Pancreas (tissue), 10 donors: ENCODE measurements at places on chromosomes 2 and 18. TPM values are rescaled to one million over a fixed set of nuclear protein-coding genes. Genes with fewer than 3 reads are reported as not detected.
A peak's percentile ranks its signal among the peaks of the same experiment; 100 is the strongest.

- no peak overlapping the region for H3K27ac ChIP-seq
- no peaks in the 10 kb centered on the region for H3K36me3 ChIP-seq
- H3K4me1 ChIP-seq = no peaks in the 10 kb centered on the region
- no peaks in the 10 kb centered on the region for H3K27me3 ChIP-seq
Observed at GRCh38 chr2:149055751-149056150, 17.3 kb downstream of the LYPD6B start.

DNA sequence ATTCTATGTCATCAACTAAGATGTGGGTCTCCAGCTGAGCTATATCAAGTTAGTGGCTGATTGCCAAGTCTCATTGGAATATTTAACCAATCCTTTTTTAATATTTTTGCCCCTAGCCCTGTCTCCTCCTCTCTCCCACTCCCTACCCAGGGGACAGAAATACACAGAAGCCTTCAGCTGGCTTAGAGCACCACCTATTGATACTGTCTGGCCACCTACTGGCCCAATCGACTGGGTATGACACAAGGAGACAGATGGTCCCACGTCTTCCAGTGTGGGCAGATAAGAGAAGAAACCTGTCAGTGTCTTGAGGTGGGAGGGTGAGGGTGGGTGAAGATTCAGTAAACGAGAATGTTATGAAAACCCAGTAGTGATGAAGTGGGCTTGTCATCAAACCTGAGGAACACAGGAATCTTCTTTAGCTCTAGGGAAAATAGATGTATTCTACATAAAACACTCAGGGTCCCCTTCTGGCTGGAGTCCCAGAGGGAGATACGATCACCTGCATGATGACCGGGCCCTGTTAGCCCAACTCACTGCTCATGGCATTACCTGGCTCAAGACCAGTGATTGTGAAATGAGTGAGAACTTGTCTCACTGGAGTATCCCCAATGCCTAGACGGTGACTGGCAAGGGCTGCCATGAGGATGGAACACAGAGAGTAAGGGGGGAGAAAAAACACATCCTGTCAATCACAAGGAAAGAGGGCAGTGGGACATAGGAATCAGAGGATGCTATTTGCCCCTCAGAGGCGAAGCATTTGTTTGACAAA, 26.7 kb downstream of the POLR1A start:
- H3K4me1 ChIP-seq = peaks cover 3% of the 10 kb centered on the region
- no peak for DNase-seq
- H3K4me3 ChIP-seq = no peak overlapping the region
- peaks cover 3% of the 10 kb centered on the region for H3K36me3 ChIP-seq

- no peaks in the 10 kb centered on the region for H3K27me3 ChIP-seq
- no peaks in the 10 kb centered on the region for H3K4me1 ChIP-seq
- no peak for DNase-seq
- no peak overlapping the region for H3K4me3 ChIP-seq
- H3K27ac ChIP-seq = no peak overlapping the region
Observed at GRCh38 chr18:8688216-8688800, 17.0 kb upstream of the MTCL1 start.

GRCh38 chr2:30127016-30127893, 19.6 kb upstream of the YPEL5 start:
- no peak overlapping the region for H3K27ac ChIP-seq
- no peaks in the 10 kb centered on the region for H3K27me3 ChIP-seq
- no peaks in the 10 kb centered on the region for H3K4me1 ChIP-seq
- H3K36me3 ChIP-seq = no peaks in the 10 kb centered on the region

DNA sequence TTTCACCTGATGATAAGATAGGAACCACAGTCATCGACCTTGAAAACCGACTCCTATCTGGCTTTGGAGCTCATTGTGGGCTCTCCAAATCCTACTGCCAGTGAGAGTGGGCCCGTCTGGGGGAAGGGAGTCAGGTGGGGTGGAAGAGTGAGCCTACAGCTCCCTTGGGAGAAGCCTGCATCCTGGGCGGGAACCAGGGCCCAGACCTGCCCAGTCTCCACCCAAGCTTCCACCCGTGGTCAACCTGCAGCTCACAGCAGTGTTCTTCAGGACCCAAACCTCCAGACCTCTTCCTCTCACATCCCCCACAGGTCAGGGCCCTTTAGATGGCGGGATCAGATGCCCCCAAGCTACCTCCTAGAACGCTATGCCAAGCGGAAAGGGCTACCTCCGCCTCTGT, 40.2 kb downstream of the LMAN2L start:
- H3K4me1 ChIP-seq = no peaks in the 10 kb centered on the region
- peak; percentile 6 for DNase-seq
- H3K4me3 ChIP-seq = no peak overlapping the region
- no peaks in the 10 kb centered on the region for H3K27me3 ChIP-seq
- no peaks in the 10 kb centered on the region for H3K36me3 ChIP-seq

- no peaks in the 10 kb centered on the region for H3K36me3 ChIP-seq
- no peaks in the 10 kb centered on the region for H3K4me1 ChIP-seq
- DNase-seq = no peak
- H3K4me3 ChIP-seq = no peak overlapping the region
- H3K27me3 ChIP-seq = no peaks in the 10 kb centered on the region
Observed at GRCh38 chr2:228048838-228049490, 132.5 kb downstream of the SPHKAP start.

- DNase-seq = no peak
- no peak overlapping the region for H3K4me3 ChIP-seq
- H3K27me3 ChIP-seq = no peaks in the 10 kb centered on the region
- peaks cover 16% of the 10 kb centered on the region for H3K4me1 ChIP-seq
Observed at GRCh38 chr2:69735686-69736085, 6.2 kb upstream of the ANXA4 start.

The ATP8B1 gene
- total RNA-seq = 32.2 TPM

The CRYGC gene
- not detected for total RNA-seq

The CFAP210 gene
- 0.47 TPM for total RNA-seq
